ENCODE measurements at places on chromosomes 7 and 10.

GRCh38 chr7:123351516-123352505 lies 152.0 kb upstream of the SLC13A1 start:
- no peak for DNase-seq

- no peak for DNase-seq
These were observed 1167.0 kb downstream of the SORCS3 start for GRCh38 chr10:105807935-105808587.

- DNase-seq, result no peak
These were observed 89.9 kb upstream of the CAPZA2 start for GRCh38 chr7:116772423-116772863.

GRCh38 chr7:52260046-52260665 lies 775.3 kb upstream of the POM121L12 start:
- DNase-seq, result no peak

DNA sequence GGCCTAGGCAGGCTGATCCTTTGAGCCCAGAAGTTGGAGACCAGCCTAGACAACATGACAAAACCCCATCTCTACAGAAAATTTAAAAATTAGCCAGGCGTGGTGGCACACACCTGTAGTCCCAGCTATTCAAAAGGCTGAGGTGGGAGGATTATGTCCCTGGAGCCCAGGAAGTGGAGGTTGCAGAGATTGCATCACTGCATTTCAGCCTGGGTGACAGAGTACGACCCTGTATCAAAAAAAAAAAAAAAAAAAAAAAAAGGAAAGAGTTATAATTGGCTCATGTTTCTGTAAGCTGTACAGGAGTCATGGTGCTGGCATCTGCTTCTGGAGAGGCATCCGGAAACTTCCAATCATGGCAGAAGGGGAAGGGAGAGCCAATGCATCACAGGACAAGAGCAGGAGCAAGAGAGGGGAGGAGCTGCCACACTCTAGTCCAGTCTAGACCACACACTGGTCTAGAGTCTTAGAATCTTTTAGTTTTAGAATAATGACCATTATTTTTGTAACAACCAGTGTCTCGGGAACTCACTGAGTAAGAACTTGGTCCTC lies 16.8 kb downstream of the DOCK1 start:
- DNase-seq, result no peak

- no peak for DNase-seq
These were observed 65.8 kb downstream of the PIP4K2A start for GRCh38 chr10:22648547-22648961.

DNA sequence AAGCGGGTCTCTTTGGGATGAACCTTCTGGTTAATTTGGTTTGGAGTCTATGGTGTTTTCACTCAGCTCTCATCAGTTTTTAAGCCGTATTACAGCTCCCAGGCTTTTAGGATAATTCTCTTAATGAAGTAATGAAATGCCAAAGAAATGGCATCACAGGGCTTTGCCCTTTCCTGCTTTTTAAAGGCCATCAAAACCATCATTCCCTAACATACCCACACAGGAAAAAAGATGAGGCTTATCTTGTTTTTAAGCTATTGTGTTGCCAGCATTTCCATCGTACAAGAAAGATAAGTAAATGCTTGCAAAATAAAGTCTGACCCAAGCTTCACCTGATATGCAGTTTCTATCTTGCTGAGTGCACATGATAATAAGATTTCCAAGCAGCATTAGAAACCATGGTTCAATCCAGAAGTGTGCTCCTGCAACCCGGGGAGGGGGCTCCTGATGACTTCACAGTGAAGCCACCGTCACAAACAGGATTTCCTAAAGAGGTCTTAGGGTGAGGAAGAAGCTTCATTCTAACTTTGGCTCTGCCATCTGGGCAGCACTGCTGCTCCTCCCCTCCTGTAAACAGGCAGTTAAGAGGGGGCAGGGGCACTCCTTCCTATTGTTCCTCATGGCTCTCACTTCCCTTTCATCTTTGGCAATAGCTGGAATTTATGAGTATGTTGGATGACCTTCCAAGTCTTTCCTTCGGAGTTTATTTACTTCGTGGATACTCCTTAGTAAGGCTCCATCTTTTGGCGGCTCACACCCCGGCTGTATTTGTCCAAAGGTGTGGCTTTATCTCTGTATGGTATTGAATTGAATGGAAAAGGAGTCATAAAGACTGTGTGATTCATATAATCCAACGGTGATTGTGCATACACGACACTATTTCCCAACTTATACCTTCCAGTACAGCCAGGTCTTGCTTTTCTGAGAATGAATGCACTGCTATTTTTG lies 55.2 kb upstream of the FAM133B start:
- no peak for DNase-seq

DNA sequence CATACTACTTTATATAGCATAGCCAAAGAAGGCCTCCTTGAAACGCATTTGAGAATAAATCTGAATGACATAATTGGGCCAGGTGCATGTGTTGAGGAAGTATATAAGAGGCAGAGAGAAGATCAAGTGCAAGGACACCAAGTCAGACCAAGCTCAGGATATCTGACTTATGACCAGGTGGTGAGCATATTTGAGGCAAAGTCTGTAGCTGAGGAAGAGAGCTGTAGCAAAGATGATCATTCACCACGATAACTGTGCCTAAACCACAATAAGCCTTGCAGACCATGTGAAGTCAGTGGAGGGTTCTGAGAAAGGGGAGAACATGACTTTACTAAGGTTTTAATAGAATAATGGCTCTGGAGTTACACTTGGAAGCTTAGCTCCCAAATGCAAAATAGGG lies 292.3 kb downstream of the SORCS1 start:
- DNase-seq, result no peak

GRCh38 chr10:103814105-103814504 lies 41.3 kb downstream of the SH3PXD2A start:
- no peak for DNase-seq

- DNase-seq, result no peak
These were observed 162.8 kb upstream of the SEMA3C start for GRCh38 chr7:81081616-81082015.

DNA sequence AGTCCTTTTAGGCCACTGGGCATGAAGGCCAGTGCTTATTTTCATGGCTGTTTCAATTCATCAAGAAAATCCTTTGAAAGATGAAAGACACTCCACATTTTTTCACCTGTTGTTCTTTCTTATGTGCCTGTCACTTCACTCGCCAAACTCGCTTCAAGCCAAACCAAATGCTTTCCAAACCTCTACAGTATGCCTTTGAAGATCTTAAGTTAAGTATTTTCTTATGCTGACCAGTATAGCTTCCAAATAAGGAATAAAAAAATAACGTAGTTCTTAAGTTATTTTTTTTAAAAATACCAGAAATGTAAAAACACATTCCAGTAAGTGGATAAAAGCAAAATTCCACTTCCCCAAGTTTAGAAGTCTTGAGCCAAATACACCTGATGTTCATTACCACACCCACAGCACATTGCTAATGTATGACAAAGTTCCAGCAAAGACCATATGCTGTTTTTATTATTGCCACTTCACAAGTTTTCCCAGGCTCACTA lies 186.1 kb downstream of the MTERF1 start:
- DNase-seq, result no peak

DNA sequence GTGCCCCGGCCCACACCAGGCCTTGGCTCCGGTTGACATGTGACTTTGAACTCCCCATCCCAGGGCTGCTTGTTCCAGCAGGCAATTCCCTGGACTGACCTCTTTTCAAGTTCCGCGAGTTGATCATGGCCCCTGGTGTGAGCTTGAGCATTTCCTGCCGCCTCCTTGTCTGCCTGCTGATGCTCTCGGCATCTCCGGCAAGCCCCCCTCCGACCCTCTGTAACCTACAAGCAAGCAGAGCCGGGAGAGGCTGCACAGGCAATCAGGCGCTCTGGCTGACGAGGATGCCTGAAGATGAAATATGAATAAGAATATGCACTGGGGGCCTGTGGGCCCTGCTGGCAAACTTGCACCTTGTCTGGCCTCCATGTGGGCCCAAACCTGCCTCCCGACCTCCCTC lies 304.9 kb upstream of the MKI67 start:
- no peak for DNase-seq

DNA sequence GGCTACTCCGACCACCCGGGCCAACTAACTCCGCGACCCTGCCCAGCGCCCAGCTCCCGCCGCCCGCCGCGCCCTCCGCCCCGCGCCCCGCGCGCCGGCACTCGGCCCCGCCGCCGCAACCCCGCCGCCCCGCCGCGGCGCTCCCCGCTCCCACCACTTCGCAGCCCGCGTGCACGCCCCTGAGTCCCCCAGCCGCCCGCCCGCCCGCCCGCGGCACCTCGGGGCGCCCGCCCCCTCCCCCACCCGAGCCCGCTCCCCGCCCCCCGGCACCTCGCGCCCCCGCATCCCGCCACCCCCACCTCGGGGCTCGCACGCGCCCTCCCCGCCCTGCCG lies 598 bp downstream of the JAZF1 start:
- no peak for DNase-seq

DNA sequence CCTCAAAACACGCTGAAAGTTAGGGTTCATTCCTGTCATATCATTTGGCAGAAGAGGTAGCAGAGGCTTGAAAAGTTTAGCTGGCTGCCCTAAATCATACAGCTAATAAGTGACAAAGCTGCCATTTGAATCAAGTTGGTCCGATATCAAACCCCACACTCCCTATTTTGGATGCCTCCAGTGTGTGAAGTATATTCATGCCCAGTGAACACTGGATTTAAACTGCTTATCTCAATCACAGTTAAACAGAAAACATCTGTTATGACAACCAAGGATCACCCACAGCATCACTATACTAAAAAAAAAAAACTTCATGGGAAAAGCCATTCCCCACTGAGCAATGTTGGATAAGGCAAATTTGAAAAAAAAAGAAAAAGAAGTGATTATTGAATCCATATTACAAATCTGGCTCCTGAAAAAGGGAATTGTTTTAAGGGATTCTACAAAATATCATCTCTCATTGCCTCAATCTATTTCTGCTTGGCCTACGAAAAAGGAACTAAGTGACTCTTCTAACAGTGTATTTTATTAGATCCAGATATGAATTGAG lies 48.3 kb downstream of the ABCB1 start:
- no peak for DNase-seq

DNA sequence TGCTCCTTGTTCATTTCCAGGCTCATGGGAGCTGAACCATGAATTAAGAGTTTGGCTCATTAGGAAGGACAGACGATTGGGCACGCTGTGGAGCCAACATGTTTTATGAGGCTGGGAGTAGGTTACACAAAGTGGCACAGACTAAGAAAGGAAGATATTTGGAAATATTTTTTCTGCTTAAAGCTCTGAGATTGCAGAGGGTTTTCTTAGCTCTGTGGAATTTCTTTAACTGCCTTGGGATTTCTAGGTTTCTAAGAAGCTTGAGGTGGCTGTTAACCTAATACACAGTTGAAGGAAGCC lies 344.6 kb downstream of the RNLS start:
- DNase-seq, result no peak

DNA sequence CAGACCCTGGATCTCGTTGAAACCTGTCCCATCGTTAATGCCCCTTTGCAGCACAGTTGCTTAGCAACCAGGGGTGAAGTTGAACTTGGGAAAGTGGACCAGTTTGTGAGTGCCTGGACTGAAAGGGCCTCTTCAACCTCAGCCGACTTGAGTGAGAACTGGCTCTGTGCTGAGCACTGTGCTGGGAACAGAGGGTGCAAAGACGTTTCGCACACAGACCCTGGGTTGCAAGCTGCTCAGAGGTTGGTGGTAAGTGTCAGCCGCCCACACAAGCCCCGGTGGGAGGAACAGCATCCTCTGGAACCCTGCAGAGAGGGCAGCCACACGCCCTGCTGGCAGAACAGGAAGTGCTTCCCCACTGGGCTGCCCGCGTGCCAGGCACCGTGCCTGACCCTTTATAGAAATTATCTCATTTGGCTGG lies 89.2 kb downstream of the CARD11 start:
- DNase-seq, result no peak

DNA sequence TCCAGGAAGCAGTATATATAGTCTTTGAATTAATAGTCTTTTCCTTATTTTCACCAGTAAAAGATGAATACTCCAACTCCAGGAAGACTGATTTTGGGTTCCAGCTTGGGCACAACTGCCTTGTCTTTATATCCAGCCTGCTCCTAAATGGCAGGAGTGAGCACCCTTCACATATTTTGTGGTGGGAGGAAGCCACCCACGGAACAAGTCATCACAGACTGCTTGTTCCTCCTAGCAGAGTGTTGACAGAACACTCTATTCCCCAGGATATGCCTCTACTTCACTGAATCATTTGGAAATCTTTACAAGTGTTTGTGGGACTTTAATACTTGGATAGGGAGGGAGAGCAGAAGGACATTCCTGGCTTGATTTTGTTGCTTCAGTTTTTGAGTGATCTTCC lies 31.7 kb downstream of the ITPRID1 start:
- no peak for DNase-seq

DNA sequence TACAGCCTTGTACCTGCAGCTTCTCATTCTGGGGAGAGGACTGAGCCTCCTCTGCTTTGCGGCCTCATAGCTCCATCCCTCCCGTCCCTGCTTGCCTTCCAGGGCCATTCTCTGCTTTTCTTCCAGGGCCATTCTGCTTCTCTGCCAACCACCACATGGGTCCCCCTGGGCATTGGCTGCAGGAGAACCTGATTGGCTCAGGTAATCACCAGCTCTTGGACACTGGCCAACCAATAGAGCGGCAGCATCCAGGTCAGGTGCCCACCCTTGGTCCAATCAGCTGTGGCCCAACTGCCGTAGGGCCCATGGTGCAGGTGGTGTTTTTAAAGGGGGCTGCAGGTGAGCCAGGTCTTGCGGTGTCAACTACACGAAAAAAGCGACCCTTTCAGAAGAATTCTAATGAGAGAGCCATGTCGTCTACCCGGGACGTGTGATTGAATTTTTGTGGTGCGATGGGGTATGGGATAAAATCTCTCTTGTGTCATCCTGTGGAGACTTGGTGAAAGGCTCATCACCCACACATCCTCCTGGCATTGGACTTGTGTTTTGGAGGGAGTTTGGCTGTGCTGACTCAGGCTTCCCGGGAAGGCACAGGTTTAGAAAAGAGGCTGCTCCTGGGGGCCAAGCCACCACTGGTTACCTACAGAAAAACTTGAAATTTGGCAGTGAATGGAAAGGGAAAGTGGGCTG lies 46.0 kb upstream of the PODXL start:
- DNase-seq, result no peak

- DNase-seq, result no peak
These were observed 286.4 kb downstream of the WDR11 start for GRCh38 chr10:121137533-121137932.

- DNase-seq, result no peak
These were observed 37.2 kb downstream of the RAPGEF5 start for GRCh38 chr7:22319424-22320403.

DNA sequence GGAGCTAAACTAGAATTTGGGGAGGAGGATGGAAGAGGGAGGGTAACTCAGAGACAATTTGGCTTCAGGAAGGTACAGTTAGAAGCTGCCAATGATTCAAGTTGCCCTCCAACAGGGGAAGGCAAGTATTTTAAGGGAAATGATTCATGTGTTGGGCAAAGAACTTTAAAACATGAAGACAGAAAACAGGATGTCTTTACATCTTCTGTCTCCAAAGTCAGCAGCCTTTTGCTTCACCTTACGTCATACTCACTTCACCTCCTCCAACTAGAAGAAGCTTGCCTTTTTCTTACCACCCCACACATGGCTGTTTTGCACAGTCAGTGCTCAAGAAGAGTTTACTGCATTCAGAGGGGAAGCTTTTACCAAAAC lies 36.1 kb downstream of the PPP1R3C start:
- DNase-seq, result no peak

GRCh38 chr7:138752518-138753149 lies 45.2 kb upstream of the TMEM213 start:
- DNase-seq, result no peak
